ENCODE measurements at places on chromosomes 7 and 10.

DNA sequence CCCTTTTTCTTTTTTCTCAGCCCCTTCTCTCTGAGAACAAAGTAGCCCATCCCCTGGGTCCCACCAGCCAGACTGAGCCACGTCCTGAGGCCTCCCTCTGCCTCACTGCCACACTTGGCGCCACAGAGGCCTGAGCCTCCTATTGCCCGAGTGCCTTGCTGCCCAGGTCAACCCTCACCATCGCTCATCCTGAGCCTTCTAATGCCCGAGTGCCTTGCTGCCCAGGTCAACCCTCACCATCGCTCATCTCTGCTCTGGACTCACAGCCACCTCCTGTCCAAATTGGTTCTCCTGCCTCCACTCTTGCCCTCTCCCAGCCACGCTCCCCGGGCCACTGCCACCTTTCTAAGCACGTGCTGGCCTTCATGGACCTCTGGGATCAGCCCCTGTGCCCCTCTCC lies 53.2 kb upstream of the SMNDC1 start:
- DNase-seq, result no peak

DNA sequence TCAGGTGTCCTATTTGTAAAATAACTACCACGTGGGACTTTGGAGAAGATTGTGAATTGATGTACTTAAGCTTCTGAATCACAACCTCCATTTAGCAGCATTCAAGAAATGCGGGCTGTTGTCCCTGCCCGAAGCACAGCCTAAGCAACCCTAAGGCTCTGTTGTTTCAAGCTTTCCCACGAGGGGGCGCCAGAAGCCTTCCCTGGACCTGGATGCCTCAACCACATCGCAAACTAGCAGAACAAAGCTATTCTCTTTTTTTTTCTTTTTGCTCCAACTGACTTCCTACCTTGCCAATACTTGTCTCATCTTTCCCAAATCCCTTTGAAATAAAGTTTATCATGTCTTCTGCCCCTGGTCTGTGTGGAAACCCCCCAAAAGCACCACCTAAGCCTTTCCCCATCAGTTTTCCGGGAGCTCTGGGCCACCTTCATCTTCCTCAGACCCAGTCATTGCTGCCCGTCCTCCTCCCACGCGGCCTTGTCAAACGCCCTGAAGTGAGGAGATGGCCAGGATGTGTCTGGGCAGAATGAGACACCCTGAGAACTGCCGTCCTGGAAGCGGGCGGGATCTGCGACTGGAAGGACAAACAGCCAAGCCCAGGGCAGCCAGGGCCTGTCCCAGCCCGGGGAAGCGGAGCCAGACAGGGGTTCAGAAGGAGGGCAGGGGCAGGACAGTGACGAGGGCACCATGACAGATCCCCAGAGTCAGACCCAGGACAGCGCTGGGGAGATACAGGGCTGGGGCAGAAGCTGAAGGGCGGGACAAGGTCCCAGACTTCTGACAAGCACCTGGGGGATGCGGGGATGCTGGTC lies 112.7 kb downstream of the SLIT1 start:
- peak; percentile 62 for DNase-seq

DNA sequence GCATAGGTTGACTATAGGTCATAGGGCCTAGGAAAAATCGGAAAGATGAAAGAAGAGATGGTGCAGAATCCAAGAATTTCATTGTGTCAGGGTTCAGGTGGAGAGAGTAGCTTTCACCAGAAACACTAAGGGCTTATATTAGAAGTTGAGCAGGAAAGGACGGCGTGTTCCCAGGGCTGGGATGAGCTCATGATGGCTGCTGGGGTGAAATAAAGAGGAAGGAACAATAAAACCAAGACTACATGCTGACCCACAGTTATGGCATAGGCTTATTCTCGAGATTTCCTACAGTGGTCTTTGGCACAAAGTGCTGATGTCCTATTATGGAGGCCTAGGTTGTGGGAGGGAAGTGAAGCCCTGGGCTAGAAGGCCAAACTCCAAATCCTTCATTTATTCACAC lies 195.8 kb downstream of the PTEN start:
- no peak for DNase-seq

DNA sequence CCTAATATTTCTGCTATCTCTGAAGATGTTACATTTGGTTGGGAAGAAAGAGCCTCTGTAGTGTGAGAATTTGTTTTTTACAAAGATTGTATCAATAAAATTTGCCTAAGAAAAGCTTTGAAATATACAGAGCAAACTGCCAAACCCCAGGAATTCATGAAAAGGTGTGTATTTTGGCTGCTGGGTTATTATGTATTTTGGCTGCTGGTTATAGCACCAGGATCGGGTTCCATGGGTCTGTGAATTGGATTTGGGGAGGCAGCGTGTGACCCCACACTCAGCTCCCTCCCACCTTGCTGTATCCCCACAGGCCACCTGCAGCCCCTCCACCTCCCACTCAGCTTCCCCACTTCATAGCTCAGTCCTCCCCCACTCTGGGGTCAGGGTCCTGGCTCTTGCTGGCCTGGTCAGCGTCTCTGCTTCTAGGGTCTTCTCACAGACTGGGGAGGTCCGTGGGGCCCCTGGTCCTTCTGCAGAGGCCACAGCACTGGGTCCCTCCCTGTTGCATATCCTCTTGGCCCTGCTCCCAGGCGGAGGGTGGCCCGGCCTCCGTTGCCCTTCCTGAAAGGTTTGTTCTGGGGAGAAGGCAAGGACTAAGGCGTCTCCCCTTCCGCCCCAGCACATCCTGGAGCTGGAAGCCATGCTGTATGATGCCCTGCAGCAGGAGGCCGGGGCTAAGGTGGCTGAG lies 24.0 kb upstream of the DPYSL4 start:
- DNase-seq, result no peak

DNA sequence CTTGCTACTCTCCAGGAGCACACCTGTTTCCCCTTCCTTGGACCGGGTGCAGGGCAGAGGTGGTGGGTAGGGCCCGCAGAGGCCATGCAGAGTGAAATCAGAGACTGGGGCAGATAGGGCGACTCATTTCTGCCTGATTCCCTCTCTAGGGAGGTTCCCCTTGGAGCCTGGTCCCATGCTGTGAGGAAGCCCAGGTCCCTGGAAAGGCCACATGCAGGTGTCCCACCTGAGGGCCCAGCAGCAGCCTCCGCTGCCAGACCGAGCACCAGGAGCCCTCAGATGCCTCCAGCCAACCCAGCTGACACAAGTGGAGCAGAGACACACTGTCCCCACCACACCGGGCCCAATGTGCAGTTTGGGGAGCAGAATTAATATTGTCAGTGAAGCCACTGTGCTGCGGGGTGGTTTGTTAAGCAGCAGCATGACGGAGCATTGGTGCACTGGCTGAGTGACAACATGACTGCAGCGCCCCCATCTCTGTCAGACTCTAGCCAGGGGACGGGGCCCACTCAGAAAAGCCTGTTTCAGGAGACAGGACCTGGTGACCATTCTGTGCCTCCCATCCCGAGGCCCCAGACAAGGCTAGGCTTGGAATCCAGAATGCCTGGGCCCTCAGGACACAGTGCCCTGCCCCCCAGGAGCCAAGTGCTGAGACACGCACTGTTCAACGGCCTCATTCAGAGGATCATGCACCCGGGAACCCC lies 30.4 kb upstream of the RET start:
- no peak for DNase-seq

DNA sequence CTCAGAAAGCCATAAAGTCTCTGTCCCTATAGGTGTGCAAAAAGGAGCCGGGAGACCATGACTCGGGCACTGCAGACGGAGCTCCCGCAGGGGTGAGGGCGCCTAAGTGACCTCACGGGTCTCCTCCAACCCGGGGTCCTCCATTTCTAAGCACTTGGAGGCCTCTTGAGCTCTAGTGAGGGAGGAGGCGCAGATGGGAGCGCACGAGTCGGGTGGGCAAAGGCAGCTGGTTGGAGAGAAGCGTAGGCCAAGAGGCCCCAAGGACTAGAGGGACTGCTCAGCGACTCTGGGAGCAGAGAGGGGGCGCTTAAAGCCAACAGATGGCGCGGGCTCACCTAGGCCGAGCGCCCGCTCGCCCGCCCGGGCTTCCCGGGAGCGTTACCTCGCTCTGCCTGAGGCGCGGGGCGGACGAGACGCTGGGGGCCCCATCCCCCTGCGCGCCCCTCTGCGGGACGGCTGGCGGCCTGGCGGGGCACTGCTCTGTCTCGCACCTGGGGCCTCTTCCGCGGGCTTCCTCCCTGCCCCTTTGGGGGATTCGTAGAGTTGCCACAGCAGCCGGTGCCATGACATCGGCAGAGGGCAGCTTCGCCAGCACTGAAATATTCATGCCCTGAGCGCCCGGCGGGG lies 523 bp upstream of the CDH23 start:
- DNase-seq, result no peak

DNA sequence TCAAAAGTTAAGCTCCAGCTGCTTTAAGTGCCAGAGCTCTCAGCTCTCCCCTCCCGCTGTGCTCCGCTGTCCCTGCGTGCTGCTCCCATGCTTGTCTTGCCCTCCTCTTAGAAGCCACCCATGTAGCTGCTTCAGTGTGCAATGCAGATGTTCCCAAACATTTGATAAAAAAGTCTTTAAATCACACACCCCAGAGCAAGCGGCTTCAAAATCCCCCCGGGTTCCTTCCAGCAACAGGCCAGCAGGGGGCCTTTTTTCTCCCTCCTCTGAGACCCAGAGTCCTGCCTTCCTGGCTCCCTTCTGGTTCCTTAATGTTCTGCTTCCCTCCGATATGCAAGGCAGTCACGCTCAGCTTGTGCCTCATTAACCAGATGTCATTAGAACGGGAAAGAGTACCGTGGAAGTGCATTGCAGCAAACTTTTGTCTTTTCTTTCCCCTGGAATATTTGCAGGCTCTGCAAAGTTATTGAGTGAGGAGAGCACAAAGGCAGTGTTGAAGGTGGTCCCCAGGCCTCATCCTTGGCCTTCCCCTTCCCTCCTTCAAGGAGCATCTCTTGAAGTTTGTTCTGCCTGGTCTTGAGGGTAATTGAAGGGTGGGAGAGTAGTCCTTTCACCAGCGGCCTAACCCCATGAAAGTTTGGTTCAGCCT lies 25.5 kb downstream of the LDB3 start:
- peak; percentile 15 for DNase-seq

DNA sequence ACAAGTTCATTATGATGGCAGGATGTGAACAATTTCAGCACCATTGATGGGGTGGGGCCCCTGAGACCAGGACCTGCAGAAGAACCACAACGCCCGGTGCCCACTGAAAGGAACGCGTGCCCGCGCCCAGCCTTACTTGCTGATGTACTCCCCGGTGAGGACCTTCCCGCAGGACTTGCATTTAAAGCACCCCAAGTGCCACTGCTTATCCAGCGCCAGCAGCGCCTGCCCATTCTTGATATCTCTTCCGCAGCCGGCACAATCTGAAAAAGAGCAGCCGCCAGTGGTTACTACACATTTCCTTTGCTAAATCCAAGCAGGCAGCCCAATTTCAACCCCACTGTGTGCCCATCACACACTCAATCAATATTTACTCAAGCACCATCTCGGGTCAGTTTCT lies 110.6 kb downstream of the ABLIM1 start:
- no peak for DNase-seq

DNA sequence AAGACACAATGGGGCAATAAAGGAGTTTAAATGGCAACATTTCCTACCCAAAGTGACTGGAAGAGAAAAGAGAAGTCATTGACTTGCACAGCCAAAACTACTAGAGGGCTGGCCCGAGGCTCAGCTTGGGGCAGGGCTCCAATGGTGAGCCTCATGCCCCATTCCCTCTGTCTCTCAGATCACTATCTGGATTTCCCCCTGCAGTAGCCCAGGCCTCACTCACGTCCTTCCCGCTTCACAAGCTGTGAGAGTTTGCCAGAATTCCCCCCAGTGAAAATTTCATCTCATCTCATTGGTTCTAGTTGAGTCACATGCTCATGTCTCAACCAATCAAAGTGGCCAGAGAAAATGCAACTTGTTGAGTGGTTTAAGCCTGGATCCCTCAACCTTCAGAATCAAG lies 181.3 kb downstream of the WDR11 start:
- no peak for DNase-seq

Measured in stimulated activated CD8-positive, alpha-beta memory T cell treated with anti-CD3 and anti-CD28 coated beads, Interleukin-7, amount 100 ng/mL, for 1 hour (primary cell).